Hypothalamus (tissue), 51 donors: ENCODE measurements at places on chromosomes 3 and 15.

DNA sequence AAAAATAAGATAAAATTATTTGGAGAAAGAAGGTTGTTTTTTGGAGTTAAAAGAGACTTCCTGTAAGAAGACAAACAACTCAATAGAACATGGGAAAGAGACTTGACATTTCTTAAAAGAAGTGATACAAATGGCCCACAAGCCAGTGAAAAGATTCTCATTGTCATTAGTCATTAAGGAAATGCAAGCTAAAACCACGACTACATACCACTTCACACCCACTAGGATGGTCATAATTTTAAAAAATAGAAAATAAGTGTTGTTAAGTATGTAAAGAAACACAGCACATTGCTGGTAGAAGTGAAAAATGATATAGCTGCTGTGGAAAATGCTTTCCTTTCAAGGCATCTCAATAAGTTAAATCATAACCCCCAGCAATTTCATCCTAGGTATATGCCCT lies 44.4 kb upstream of the GK5 start:
- DNase-seq: no peak

DNA sequence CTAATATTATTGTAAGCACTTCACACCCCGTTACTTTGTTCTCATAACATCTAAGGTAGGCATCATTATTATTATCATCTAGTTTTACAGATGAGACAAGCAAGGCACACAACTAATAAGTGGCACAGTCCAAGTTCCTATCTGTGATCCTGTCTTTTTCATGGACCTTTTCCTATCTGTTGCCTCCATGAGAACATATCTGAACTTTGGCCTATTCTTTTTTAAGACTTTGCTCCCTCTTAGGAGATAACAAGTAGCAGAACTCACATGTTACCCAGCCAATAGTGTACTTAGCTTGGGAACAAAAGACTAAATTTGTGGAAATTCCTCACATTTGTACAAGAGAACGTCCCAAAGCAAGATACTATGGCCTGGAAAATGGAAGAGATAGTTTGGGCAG lies 172.4 kb downstream of the TIGIT start:
- DNase-seq: no peak

DNA sequence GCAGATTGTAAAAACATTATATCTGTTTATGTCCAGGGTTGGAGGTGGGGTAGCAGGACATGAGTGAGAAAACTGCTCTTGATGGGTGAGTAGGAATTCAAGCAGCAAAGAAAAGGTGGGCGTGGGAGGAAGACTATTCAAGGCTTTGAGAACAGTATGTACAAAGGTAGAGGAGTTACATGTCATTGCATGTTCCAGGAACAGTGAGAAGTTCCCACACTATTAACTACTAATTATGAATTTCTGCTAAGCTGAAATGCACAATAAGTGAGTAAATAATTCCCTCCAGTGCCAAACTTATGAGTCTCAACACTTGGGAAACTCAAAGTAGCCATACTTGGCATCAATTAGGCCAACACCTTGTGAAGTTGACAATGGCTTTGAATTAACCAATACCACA lies 80.1 kb downstream of the SRGAP3 start:
- DNase-seq: no peak

DNA sequence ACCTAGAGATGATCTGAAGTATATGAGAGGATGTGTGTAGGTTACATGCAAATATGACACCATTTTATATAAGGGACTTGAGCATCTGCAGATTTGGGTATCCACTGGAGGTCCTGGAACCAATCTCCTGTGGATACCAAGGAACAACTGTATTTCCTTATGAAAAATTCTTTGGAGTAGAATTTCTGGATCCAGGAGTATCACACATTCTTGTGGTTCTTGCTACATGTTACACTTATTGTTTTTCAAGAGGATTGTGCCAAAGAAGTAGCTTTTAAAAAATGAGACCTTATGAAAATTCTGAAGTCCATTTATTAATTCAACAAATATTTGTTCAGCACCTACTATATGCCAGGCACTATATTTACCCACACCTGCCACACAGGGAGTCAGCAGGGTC lies 15.7 kb upstream of the TBC1D23 start:
- DNase-seq: no peak

GRCh38 chr3:139954146-139954860 lies 19.3 kb downstream of the CLSTN2 start:
- DNase-seq: no peak
